ENCODE measurements at places on chromosomes 5 and 9. TPM values are rescaled to one million over a fixed set of nuclear protein-coding genes. Genes with fewer than 3 reads are reported as not detected.

GABRA1 gene
- not detected for total RNA-seq

INSL4 gene
- total RNA-seq = not detected

FBXO4 gene
- 12.5 TPM for total RNA-seq

ZBED3 gene
- 0.29 TPM for total RNA-seq

OR13J1 gene
- not detected for total RNA-seq

HTR1A gene
- not detected for total RNA-seq

PCDHA3 gene
- total RNA-seq = 0.14 TPM

DAP gene
- total RNA-seq = 77.9 TPM

PPIC gene
- 37.0 TPM for total RNA-seq

RACK1 gene
- total RNA-seq = 6,590 TPM

ZNF367 gene
- 9.0 TPM for total RNA-seq

DMRT3 gene
- total RNA-seq = not detected

GARIN3 gene
- total RNA-seq = not detected

WNT8A gene
- not detected for total RNA-seq

TTLL11 gene
- total RNA-seq = 6.1 TPM

PHF24 gene
- not detected for total RNA-seq

PLPP7 gene
- total RNA-seq = 4.3 TPM

NSG2 gene
- not detected for total RNA-seq

All from placental pericyte (primary cell).